H7 (cell line): ENCODE measurements at places on chromosomes 12 and 14. TPM values are rescaled to one million over a fixed set of nuclear protein-coding genes. Genes with fewer than 3 reads are reported as not detected.

Gene NPFF
- not detected in 2 replicates for total RNA-seq

Gene SDS
- 0.33 and 0.66 TPM in 2 replicates for total RNA-seq

Gene SLC10A1
- total RNA-seq: not detected in 2 replicates

Gene GLT1D1
- 6.1 and 9.2 TPM in 2 replicates for total RNA-seq

Gene RIMBP2
- total RNA-seq: 1.2 and 2.1 TPM in 2 replicates

Gene GARIN6
- total RNA-seq: not detected in 2 replicates

Gene CIROP
- 0.42 TPM in 1 of 2 replicates, not detected in the other for total RNA-seq
